ENCODE measurements at places on chromosomes 7 and 10. TPM values are rescaled to one million over a fixed set of nuclear protein-coding genes. Genes with fewer than 3 reads are reported as not detected.

Gene SPDYE11
- polyA plus RNA-seq, result 0.98 TPM

DNA sequence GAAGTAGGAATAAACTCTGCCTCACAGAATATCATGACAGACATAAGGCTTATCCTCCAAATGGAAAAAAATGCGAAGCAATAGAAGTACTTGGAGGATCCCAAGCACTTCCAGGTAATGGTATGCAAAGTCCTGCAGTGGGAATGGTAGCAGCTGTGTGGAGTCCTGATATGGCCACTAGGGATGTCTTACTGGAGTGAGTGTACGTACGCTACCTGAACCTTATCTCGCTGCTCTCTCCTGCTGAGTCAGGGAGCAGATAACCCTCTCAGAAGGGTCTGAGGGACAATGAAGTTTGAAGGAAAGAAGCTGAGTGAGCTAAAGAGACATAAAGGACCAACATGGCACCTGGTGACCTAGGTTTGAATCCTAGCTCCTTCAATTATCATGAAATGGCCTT is 42.2 kb downstream of the CH25H start:
- DNase-seq, result no peak

- no peak for DNase-seq
Measured at GRCh38 chr10:761376-761775, 71.9 kb upstream of the DIP2C start.

DNA sequence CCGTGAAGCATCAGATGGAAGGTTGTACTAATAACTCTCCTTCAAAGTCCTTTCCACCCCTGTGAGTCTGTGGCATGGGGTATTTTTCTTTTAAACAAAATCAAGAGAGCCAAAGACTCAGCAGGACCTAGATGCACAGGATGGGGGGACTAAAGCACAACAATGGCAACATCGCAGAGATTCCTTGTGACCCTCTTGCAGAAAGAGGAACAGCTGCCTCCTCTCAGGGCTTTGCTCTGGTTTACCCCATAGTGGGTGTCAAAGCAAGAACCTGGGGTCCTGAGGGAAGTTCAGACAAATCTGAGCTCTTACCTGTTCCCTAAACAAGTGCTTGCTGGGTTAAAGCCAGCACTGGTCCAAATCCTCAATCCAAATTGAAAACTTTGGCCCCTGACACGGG is 39.2 kb downstream of the FGF8 start:
- no peak for DNase-seq

- DNase-seq, result no peak
Measured at GRCh38 chr10:91860885-91861284, 48.4 kb downstream of the FGFBP3 start.

- DNase-seq, result no peak
Measured at GRCh38 chr7:130935564-130936157, 201.7 kb upstream of the KLF14 start.

Gene PRF1
- polyA plus RNA-seq, result 2.9 TPM

Gene SYPL1
- 117 TPM for polyA plus RNA-seq

DNA sequence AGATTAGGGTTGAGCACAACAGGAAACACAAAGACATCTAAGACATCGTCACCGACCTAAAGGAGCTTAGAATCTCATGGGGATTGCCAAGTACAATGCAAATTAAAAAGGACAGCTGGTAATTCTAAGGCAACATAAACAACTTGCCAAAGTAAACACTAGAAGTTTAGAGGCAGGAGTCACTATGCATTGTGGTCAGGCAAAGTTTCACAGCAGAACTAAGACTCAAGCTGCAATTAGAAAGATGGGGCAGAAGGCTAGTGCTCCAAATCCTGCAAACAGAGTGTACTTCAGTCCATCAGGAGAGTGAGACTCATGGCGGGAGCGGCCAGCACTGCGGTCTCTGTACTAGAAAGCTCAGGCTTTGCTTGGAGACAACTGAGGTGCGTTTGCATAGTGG is 52.7 kb downstream of the HIPK2 start:
- no peak for DNase-seq

Gene MBL2
- polyA plus RNA-seq, result not detected

DNA sequence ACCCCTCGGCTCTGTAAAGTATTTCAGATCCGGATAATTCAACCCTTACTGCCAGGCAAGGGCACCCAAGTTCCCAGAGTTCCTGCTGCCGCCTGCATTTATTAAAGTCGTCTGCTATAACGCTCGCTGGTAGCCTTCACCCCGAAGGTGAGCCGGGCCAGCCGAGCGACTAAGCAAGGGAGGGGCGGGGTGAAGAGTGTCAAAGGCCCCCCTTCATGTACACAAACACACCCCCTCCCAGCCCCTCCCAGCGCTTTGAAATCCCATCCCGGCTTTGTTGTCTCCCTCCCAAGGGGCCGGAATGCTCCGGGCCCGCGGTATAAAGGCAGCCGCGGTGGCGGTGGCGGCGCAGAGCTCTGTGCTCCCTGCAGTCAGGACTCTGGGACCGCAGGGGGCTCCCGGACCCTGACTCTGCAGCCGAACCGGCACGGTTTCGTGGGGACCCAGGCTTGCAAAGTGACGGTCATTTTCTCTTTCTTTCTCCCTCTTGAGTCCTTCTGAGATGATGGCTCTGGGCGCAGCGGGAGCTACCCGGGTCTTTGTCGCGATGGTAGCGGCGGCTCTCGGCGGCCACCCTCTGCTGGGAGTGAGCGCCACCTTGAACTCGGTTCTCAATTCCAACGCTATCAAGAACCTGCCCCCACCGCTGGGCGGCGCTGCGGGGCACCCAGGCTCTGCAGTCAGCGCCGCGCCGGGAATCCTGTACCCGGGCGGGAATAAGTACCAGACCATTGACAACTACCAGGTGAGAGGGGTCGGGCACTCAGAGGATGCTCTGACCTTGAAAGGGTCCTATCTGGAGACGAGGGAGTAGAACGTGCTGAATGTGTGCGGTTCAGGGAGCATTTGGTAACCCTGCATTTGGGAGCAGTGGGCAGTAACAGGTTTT is at the start of gene DKK1:
Gene DKK1 (plus strand): TSS at position 349 of the 889 bp plus-strand sequence. CDS start 154 bp downstream, at position 503.
- DNase-seq, result peak; percentile 45

DNA sequence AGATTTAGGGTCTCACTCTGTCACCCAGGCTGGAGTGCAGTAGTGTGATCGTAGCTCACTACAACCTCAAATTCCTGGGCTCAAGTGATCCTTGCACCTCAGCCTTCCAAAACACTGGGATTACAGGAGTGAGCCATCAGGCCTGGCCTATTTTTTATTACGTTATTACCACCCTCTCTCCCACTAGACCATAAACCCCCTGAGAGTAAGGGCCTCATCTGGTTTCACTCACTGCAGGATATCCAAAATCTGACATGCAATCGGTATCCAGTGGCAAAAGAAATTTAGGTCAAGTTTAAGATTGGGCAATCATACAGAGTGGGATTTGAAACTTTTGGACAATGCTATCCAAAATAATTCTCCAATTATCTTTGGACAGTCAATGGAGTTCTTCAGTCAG is 117.0 kb upstream of the NEBL start:
- DNase-seq, result no peak

Gene TBL2
- polyA plus RNA-seq, result 37.3 TPM

Gene ZNF485
- polyA plus RNA-seq, result 5.9 TPM

Gene PARD3
- 52.7 TPM for polyA plus RNA-seq

DNA sequence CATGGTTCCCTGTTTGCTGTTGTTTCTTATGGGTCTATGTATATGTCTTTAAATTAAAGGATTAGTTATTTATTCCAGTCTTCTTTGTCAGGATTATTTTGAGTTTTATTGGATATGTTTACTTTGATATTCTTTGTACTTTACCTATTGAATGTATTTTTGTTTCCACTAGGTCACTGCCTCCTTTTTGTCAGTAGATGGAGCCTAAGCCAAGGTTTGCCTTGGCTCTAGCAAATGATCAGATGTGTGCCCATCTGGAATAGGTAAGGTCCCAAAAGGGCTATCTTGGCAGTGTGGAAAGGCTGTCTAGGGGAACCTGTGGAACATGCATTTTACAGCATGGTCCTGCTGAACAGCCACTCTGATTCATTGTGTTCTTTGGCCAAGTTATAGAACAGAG is 337.3 kb upstream of the GHITM start:
- DNase-seq, result no peak

Gene CPXM2
- polyA plus RNA-seq, result 1.5 TPM

DNA sequence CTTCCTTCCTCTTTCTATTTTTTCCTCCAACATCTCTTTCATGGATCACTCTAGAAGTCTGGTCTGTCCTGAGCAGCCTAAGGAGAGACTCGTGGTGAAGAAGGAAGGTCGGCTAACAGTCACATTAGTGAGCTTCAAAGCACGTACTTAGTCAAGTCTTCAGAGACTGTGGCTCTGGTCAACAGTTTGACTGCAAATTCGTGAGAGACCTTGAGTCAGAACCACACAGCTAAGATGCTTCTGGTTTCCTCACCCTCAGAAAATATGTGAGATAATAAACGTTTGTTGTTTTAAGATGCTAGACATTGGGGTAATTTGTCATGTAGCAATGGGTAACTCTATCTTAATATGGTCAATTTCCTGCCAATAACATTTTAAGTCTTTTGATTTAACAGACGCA is 126.2 kb upstream of the LRRN3 start:
- DNase-seq, result no peak

- DNase-seq, result no peak
Measured at GRCh38 chr10:79182781-79183467, 114.2 kb downstream of the ZMIZ1 start.

GRCh38 chr7:105164751-105165150 is 150.7 kb downstream of the KMT2E start:
- no peak for DNase-seq

Gene GIMAP5
- 17.8 TPM for polyA plus RNA-seq

Gene C1QL3
- polyA plus RNA-seq, result 0.14 TPM

GRCh38 chr10:110275128-110275729 is 29.5 kb downstream of the SMNDC1 start:
- DNase-seq, result no peak

DNA sequence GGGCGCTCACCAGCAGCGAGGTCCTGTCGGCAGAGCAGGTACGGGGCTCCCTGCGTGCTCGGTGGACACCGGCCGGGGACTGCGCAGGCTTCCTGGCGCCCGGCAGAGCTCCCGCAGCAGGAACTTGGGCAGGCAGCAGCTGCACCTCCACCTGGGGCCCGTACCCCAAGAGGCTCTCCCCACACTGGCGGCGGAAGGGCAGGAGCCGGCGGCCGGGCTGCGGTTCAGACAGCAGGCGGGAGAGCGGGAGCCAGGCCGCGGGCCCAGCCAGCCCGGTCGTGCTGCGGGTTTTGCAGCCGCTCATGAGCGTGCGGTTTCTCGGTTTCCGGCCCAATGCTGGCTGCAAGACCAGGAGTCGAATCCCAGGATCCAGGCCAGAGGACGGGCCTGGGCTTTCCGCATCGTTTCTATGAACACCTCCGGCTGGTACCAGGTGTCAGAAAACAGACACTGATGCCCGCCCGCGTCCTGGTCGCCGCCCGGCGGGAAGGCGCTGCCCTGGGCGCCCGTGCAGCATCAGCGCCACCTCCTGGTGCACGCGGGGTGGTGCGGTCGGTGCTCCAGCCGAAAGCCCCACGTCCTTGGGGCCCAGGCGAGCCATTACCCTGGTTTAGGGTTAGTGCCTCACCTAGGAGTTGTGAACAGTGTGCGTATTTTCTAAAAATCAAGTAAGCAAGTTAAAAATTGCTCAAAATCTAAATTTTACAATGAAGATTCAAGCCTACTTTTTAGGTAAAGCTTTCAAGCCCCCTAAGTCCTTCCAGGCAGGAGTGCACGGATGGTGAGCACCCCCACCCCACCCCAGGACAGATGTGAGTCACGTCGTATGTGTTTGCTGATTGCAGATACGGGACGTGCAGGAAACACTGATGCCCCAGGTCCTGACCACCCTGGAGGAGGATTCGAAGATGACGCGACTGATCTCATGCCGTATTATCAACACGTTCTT is 47.4 kb upstream of the PRKAR1B start:
- peak; percentile 19 for DNase-seq

GRCh38 chr10:12201543-12201942 is 5.6 kb downstream of the CDC123 start:
- DNase-seq, result no peak

DNA sequence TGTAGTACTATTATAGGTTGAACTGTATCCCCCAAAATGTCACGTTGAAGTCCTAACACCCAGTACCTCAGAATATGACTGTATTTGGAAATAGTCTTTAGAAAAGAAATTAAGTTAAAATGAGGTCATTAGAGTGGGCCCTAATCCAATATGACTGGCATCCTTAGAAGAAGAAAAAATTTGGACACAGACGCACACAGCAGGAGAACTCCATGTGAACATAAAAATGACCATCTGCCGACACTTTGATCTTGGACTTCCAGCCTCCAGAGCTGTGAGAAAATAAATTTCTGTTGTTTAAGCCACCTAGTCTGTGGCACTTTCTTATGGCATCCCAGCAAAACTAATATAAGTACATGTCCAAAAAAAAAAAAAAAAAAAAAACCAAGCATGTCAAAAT is 225.8 kb downstream of the PARD3 start:
- no peak for DNase-seq

Gene ANKRD2
- 0.90 TPM for polyA plus RNA-seq

DNA sequence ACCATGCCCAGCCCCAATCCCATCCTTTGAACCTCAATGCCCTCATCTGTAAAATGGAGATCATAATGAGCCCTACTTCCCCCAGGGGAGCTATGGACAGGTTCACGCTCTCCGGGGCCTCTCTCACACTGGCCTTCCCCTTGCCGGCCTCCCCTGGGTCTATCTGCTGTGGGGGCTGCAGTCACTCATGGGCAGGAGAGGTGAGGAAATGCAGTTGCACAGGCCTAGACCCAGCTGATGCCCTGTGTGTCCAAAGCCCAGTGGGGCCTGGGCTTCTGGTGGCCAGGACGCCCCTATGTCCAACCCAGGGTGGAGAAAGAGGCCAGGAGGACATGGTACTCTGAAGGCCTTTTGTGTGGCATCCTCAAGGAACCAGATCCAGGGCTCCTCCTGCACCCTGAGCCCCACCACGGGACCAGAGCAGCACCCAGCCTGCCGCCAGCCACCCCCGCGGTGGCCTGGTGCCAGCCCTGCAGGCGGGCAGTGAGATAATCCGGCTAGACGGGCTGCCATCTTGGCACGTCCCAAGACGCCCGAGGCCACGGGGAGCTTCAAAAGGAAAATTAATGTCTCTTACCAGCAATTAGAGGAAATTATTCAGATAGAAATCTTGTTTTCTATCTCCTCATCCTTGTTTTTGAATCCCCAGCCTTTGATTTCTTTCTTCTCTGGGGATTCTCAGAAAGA is 39.0 kb downstream of the MYL10 start:
- no peak for DNase-seq

GRCh38 chr7:93622036-93623033 is 47.8 kb upstream of the CALCR start:
- no peak for DNase-seq

Gene KIF11
- polyA plus RNA-seq, result 24.2 TPM

- DNase-seq, result no peak
Measured at GRCh38 chr10:35874311-35875015, 232.4 kb upstream of the FZD8 start.

Gene EGR2
- polyA plus RNA-seq, result 2.2 TPM

All from right lung (tissue), 10 donors.